ENCODE measurements at places on chromosomes 16 and 17. TPM values are rescaled to one million over a fixed set of nuclear protein-coding genes. Genes with fewer than 3 reads are reported as not detected.

Gene HLF
- 0.86 TPM for total RNA-seq

Gene KLHDC4
- 56.2 TPM for total RNA-seq

Gene MARVELD3
- total RNA-seq: not detected

GRCh38 chr17:57892820-57893595 lies 43.2 kb upstream of the MRPS23 start:
- H3K27ac ChIP-seq: no peak overlapping the region
- no peaks in the 10 kb centered on the region for H3K27me3 ChIP-seq
- H3K4me1 ChIP-seq: peaks cover 2% of the 10 kb centered on the region
- no peak overlapping the region for H3K4me3 ChIP-seq
- no peaks in the 10 kb centered on the region for H3K36me3 ChIP-seq

DNA sequence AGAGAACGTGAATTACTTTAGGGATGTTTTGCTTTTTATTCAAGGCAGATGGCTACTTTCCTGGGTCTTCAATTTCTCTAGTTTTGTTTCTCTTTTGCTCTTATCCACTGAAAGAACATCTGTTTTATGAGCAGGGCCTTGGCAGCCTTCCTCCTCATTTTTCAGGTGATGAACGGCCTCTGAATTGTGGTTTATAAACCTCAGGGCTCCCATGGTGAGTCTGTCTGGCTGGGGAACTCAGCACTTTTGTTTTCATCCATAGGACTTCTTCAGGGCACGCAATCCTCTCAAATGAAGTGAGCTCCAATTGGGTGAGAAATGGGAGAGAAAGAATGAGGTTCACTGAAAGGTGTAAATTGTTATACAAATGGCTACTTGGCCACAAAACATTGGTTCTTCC lies 186.4 kb upstream of the ERCC4 start:
- no peaks in the 10 kb centered on the region for H3K4me1 ChIP-seq
- H3K27ac ChIP-seq: no peak overlapping the region
- H3K4me3 ChIP-seq: no peak overlapping the region
- no peaks in the 10 kb centered on the region for H3K36me3 ChIP-seq

DNA sequence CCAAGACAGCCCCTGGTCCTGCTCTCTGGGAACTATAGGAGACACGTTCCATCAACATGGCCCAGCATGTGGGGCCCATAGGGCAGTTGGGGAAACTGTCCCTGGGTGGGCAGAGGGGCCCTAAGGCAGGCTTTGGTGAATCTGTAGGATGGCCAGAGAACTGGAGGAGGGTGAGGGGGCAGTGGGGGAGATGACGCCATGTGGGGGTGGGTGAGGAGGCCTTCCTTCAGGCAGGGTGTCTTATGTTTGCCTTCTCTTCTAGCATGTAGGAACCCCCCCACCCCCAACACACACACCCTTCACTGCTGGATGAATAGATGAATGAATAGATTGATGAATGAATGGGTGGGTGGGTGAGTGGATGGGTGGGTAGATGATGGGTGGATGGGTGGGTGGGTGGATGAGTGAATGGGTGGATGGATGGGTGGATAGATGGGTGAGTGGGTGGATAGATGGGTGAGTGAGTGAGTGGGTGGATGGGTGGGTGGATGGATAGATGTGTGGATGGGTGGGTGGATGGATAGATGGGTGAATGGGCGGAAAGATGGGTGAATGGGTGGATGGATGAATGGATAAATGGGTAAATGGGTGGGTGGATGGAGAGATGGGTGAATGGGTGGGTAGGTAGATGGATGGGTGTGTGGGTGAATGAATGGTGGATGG lies 2.5 kb upstream of the CBFA2T3 start:
- no peaks in the 10 kb centered on the region for H3K36me3 ChIP-seq
- no peak overlapping the region for H3K4me3 ChIP-seq
- no peak for DNase-seq
- no peaks in the 10 kb centered on the region for H3K4me1 ChIP-seq

DNA sequence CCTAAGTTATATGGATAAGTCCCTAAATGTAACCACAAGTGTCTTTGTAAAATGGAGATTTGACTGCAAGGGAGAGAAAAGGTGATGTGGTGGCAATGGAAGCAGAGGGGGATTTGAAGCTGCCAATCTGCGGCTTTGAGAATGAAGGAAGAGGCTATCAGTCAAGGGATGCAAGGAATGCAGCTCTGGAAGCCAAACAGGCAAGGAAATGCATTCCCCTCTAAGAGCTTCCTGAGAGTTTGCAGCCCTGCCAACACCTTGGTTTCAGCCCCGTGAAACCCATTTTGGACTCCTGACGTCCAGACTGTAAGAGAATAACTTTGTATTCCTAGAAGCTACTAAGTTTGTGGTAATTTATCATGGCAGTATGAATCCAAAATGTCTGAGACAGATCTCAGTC lies 167.3 kb upstream of the MPHOSPH6 start:
- no peak for DNase-seq
- peaks cover 17% of the 10 kb centered on the region for H3K27me3 ChIP-seq
- H3K27ac ChIP-seq: no peak overlapping the region
- no peaks in the 10 kb centered on the region for H3K36me3 ChIP-seq
- no peaks in the 10 kb centered on the region for H3K4me1 ChIP-seq
- no peak overlapping the region for H3K4me3 ChIP-seq

DNA sequence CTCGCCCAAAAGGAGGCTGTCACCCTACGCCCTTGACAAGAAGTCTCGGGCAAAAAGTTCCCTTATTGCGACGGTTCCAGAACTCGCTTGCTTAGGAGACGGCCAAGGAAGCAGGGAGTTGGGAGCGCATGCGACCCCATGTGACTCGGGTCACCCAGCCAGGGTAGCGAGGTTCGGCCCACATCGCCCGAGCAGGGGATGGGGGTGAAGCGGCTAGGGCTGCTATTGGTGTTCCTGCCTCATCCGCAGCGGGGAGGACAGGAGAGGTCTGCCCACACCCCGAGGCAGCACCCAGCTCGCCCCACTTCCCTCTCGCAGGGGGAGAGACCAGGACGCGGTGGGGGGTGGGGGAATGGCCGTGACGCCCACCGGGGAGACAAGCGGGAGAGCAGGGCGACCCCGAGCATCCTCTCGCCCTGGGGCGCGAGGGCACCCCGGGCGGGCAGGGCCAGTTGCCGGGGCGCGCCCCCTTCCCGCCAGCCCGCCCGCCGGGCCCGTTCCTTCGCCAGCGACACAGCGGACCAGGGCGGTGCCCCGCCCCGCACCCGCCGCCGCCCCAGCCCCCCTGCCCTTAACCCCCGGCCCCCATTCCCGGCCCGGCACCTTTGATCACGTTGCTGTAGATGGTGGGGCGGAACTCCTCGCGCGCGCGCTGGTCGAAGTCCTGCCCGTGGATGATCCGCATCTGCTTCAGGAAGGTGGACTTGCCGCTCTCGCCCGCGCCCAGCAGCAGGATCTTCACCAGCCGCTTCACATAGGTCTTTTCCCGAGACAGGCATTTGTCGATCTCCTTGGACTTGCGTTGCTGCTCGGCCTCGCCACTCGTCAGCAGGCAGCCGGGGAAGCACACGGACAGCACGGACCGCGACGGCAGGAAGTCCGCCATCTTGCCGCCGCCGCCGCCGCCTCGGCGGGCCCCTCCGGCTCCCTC lies 567 bp downstream of the GNA13 start:
- H3K36me3 ChIP-seq: peaks cover 44% of the 10 kb centered on the region
- peak overlapping the region; percentile 98 for H3K4me3 ChIP-seq
- H3K4me1 ChIP-seq: peaks cover 39% of the 10 kb centered on the region
- peak overlapping the region; percentile 99 for H3K27ac ChIP-seq
- H3K27me3 ChIP-seq: no peaks in the 10 kb centered on the region

DNA sequence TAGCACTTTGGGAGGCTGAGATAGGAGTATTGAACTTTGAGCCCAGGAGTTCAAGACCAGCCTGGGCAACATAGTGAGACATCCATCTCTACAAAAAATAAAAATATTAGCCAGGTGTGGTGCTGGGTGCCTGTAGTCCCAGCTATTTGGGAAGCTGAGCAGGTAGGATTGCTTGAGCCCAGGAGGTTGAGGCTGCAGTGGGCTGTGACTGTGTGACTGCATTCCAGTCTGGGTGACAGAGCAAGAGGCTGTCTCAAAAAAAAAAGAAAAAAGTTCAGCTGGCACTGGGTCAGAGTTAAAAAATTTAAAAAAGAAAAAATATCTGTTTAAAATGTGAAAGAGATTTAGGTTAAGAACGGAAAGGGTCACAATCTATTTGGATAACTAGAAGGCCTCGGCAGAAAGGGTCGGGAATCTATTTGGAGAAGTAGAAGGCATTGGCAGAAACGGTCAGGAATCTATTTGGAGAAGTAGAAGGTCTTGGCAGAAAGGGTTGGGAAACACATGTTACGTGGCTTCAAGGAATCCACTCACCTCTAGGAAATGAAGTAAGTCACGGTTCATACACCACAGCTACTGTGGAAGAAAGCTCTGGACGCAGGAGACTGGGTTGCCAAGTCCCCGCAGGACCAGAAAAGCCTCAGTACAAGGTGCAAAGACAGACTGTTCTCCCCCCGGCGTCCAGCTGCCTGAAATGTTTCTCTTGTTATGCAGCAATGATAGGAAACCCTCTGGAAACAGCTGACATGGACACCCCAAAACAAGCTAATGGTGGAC lies 25.3 kb downstream of the LMF1 start:
- H3K27me3 ChIP-seq: no peaks in the 10 kb centered on the region
- no peak for DNase-seq
- H3K4me1 ChIP-seq: no peaks in the 10 kb centered on the region
- peaks cover 35% of the 10 kb centered on the region for H3K36me3 ChIP-seq

DNA sequence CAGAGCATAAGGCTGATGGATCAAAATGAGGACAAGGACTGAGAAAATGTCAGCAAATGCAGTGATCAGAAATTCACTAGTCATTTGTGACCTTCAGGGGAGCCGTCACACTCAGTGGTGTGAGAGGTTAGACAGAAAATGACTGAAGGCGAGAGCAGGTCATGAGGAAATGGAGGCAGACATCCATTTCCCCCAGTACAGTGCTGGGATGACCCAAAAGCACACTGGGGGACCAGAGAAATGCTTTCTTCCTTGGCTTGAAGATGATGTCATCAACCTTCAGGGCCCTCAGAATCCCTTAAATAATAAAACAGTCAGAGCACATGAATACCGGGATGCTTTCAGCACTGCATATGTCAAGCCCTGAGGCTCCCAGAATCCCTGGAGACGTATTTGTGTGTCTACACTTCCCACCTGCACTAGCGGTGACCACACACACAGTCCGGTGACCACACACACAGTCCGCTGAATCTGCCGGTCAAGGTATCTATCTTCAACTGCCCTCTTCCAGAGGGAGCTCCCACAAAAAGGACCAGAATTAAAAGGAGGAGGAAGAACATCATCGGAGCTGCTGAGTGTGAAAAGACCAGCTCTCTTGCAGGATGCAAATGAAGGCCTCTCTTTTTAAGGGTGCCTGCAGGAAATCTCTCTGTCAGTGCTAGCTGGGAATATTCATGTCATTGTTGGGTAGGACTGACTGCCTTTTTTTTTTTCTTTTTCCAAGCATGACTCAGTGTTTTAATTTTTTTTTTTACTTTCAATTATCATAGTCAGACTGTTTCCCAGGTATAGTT lies 8.2 kb downstream of the UBE2O start:
- H3K27me3 ChIP-seq: no peaks in the 10 kb centered on the region
- H3K4me3 ChIP-seq: no peak overlapping the region
- no peak for DNase-seq

- peaks cover 4% of the 10 kb centered on the region for H3K4me1 ChIP-seq
- DNase-seq: peak; percentile 28
- peaks cover 8% of the 10 kb centered on the region for H3K27me3 ChIP-seq
- peak overlapping the region; percentile 16 for H3K27ac ChIP-seq
- H3K36me3 ChIP-seq: no peaks in the 10 kb centered on the region
Measured at GRCh38 chr16:47732523-47733111, 271.5 kb downstream of the PHKB start.

DNA sequence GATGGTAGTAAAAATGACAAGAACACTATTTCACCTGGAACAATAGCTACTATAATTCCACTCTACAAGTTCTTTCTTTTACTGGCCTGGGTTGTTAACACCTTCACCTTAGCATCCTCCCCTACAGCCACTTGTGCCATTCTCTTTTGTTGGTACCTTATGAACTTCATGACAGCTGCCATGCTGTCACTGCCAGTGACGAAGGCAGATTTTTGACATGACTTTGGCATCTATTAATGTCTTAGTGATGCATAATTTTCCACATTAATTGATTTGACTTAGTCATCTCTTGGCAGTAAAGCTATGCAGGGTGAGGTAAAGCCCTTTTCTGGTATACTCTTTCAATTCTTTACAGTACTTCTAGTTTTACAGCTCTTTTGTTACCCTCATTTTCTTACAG lies 207.9 kb downstream of the TANC2 start:
- H3K27ac ChIP-seq: no peak overlapping the region
- DNase-seq: no peak
- no peaks in the 10 kb centered on the region for H3K27me3 ChIP-seq
- no peak overlapping the region for H3K4me3 ChIP-seq
- no peaks in the 10 kb centered on the region for H3K36me3 ChIP-seq
- H3K4me1 ChIP-seq: no peaks in the 10 kb centered on the region

- no peaks in the 10 kb centered on the region for H3K4me1 ChIP-seq
- no peak overlapping the region for H3K27ac ChIP-seq
- no peak for DNase-seq
- H3K27me3 ChIP-seq: no peaks in the 10 kb centered on the region
Measured at GRCh38 chr16:88405216-88406060, 22.7 kb downstream of the ZNF469 start.

- peaks cover 2% of the 10 kb centered on the region for H3K36me3 ChIP-seq
- H3K4me3 ChIP-seq: no peak overlapping the region
- H3K27me3 ChIP-seq: no peaks in the 10 kb centered on the region
- H3K27ac ChIP-seq: no peak overlapping the region
- no peak for DNase-seq
- H3K4me1 ChIP-seq: peaks cover 9% of the 10 kb centered on the region
Measured at GRCh38 chr17:66268247-66268927, 34.0 kb upstream of the PRKCA start.

DNA sequence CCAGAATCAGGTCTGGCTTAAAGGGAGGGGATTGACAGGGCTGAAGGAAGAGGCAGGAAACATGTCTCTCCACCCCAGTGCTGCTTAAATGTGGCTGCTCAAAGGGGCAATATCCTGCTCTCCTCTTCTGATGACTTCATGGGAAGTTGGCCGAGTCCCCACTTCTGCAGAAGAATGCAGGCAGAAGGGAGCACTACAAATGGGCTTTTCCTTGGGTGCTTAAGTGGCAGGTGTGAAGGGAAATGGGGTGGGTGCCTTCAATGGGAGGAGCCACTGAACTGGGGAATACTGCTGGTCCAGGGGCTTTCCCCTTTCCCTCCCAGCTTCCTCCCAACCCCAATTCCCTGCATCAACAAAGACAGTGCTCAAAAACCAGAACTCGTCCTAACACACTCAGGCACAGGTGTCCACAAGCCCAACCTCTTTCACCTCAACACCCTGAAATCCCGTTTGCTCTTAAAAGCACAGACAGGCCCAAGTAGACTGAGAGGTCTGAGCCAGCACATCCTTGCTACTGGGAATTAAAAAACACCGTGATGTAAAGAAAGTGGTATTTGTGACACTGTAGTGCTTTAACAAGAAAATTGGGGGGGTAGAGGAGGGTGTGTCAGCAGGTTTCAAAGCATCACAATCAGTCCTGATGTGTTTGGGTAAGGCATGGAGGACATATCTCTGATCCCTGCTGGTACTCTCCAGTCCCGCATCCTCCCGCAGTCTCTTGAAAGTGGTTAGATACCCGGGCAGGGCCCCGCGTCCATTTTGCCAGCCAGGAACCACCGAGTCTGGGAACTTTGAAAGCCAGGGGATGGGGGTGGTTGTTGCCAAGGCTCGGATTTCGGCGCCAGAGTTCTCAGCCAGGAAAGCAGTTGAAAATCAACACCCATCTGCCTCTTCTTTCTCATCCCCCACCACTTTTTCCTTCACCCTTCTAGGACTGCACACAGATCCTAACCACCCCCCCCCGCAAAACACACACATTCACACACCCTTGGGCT lies 1.6 kb downstream of the CA10 start:
- peaks cover 52% of the 10 kb centered on the region for H3K27me3 ChIP-seq
- H3K4me1 ChIP-seq: peaks cover 8% of the 10 kb centered on the region
- H3K4me3 ChIP-seq: no peak overlapping the region
- DNase-seq: no peak
- no peak overlapping the region for H3K27ac ChIP-seq

GRCh38 chr16:3659251-3659650 lies 4.8 kb downstream of the DNASE1 start:
- DNase-seq: no peak
- H3K36me3 ChIP-seq: peaks cover 42% of the 10 kb centered on the region
- peak overlapping the region; percentile 71 for H3K27ac ChIP-seq

All from activated naive CD4-positive, alpha-beta T cell treated with anti-CD3 and anti-CD28 coated beads for 36 hours (primary cell).